EL (cell line): ENCODE measurements at places on chromosomes 16 and 17.

DNA sequence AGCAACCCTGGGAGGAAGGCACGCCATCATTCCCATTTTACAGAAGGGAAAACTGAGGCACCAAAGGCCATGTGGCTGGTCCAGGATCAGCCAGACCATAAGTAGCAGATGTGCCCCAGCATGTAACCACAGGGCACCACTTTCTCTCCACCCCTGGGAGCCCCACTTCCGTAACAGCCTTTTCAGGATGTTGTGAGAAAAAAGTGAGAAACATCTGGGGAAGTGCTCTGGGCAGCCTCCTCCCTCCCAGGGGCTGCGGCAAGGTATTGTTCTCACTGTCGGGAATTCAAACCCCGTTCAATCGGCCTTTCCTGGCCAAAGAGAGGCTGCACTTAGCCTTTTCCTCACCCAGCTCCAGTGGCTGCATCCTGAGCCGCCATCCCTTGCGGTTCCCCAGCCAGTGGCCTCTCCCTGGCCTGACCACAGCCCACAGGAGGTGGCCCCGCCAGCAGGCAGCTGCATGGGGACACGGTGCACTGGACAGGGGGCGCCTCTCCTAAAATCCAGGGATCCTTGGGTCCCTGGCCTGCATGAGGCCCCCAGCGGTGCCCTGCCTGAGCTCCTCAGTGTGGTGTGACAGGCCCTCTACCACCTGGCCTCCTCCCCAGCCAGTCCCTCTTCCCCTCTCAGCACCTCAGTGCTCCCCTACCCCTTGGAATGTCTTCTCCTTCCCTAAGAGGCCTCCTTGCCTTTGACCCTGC is 5.7 kb upstream of the CDH5 start:
- DNase-seq, result no peak

DNA sequence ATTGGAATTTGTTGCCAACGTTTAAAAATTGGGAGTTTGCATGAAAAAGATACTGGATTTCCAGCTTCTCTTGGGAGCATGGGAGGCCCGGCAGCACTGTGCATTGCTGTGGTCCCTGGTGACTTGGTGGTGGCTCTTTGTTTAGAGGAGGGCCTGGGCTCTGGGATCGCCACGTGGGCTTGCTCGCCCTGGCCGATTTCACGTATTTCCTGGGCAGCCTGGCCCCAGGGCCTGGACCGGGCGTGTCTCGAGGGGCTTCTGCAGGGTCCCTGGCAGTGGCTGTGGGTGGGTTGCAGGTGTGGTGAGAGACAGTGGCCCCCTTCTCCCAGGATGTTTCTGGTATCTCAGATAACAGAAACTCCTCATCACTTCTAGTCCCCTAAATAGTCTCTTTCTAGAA is 67.9 kb downstream of the ATP2C2 start:
- DNase-seq, result no peak

DNA sequence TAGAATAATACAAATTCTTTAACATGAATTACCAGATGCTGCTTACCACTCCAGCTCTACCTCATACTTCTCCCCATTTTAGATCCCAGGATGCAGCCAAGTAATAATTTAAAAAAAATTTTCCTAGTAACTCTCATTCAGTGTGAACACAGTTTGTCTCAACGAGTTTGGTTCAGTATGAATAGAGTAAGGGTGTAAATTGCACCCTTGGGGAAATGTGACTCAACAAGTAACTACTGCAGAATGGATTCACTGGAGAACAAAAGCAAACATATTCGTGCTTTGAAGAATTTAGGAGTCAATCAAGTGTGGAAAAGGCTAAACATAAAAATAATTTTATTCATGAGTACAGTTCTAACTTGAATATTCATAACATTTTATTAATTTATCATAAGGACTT is 23.0 kb downstream of the KCNJ16 start:
- no peak for DNase-seq

DNA sequence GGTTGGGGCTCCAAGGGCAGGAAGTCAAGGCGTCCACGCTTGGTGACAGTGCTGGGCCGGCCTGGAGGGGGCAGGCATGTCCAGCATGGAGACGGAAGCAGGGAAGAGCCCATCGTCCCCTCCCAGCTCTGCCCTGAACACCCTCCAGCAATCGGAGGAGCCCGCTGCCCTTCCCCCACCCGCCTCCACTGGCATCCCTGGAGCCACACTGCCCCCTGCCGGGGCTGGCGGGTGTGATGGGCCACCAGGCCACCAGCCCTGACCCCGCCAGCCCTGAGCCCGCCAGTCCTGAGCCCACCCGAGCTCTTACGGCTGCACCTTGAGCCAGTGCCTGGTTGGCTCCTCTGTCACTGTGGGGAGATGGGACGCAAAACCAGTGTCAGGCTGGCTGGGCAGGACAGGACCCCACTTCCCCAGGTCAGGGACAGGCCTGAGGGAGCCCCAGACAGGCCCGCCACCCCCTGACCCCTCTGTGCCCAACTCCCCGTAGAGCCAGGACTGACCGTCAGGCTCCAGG is 4.1 kb upstream of the CDH15 start:
- DNase-seq, result peak; percentile 78

DNA sequence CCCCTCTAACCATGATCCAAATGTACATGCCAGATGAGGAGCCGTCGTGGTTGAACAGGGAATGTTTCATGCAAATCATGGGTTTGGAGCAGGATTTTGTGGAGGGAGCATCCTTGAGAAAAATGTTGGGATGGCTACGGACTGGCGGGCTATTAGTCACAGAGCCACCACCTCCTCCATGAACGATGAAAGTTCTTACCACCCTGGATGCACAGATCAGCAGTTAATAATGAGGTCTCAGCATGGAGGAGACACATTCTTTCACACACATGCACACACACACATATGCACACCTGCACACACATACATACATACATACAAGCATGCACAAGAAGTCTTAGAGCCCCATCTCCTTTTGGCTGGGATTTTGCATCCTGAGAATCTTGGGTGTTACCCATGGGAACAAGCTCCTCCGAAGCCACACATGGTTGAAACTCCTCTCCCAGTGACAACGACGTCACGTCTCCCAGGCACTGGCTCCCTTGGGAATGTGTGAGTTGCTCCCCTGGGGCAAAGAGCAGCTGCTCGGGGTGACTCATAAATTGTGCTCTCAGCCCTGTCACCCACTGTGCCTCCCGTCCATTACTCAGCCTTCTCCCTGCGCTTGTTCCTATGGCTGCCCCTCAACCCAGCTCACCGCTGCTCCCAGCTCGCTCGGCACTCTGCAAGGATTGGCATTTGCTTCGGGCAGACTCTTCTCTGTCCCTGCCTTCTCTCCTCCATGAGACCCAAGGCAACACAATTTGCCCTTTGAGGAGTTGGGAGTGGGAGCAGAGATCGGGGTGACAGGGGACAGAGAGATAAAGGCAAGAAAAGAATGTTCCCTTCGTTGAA is 344.6 kb downstream of the SOX9 start:
- peak; percentile 99 for DNase-seq

DNA sequence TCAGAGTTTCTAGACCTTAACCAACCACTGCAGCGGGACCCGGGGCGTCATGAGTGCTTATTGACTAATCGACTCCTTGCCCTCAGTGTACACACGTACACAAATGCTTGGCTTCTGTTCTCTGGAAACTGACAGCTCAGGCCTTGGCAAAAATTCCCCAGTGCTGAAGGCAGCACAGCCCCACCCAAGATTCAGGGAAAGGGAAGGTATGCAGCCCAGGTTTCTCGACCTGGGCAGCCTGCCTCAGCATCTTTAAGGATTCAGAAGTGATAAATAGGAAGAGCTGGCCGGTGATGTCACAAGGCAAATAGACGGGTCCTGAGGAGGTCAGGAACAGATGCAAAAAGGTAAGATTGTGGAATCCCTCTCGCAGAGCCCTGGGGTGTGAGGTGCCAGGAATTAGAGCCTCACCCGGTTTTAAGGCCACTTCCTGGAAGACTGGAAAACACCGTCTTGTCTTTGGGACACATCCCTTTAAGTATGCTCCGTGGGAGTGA is 9.0 kb upstream of the CDH3 start:
- DNase-seq, result peak; percentile 5

DNA sequence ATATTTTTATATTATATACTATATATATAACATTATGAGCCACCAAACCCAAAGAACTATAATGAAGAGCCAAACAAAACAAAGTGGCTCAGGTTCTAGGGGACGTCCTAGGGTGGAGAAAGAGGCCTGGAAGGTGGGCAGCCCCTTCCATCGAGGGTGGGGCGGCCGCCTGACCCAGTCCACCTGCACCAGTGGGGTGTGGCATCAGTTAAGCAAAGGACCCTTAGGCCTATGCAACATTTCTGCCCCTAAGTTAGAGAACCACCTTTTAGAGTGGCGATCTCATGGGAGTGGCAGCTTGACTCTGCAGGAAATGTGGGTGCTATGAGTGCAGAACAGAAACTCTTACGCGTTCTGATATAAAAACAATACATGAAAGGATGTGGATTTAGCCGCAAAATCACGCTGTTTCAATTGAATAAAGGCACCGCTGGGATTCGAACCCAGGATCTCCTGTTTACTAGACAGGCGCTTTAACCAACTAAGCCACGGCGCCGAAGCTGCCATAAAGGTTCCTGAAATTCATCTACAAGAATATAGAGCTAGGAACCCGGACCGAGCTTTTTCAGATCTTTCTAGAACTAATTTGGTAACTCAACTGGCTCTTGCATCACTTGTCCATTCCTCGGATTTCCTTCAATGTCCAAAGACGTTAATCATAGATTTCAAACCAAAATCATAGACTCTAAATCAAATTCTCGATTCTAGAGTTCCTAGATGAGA is 15.6 kb upstream of the AURKB start:
- DNase-seq, result peak; percentile 89

- DNase-seq, result no peak
Measured at GRCh38 chr16:27691721-27692120, 141.8 kb downstream of the KATNIP start.

DNA sequence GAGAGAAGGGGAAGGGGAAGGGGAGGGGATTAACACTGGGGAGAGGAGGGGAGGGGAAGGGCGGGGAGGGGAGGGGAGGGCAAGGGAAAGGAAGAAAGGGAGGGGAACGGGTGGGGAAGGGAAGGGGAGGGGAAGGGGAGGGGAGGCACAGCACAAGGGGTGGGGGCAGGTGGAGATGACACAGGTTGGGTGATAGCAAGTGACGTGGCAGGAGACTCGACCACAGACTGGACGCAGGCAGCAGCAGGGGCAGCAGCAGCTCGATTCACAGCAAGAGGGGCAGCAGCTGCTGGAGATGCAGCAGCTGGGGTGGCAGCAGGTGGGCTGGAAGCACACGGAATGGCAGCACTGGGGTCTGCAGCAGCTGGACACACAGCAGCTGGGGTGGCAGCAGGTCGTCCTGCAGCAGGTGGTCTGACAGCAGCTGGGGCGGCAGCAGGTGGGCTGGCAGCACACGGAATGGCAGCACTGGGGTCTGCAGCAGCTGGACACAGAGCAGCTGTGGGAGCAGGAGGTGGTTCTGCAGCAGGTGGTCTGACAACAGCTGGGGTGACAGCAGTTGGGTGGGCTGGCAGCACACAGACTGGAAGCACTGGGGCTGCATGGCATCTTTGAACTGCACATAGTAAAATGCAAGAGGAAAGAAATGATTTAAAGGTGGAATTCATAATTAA is at the start of gene KRTAP4-16:
KRTAP4-16 (minus strand) TSS at position 624 of the 674 bp plus-strand sequence; CDS start at position 624, 0 bp downstream.
- DNase-seq, result no peak

- DNase-seq, result no peak
Measured at GRCh38 chr17:42632949-42633444, 23.5 kb downstream of the TUBG1 start.

- peak; percentile 99 for DNase-seq
Measured at GRCh38 chr16:85350973-85351372, 238.7 kb upstream of the CIBAR2 start.

DNA sequence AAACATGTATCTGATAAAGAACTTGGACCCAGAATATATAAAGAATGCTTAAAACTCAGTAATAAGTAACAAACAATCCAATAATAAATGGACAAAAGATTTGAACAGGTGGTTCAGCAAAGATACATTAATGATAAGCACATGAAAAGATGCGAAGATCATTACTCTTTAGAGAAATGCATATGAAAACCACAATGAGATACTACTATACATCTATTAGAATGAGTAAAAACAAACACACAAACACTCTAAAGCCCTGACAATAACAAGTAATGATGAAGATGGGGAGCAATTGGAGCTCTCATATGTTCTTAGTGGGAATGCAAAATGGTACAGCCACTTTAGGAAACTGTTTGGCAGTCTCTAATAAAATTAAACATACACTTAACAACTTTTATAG is 29.1 kb downstream of the OSBPL7 start:
- no peak for DNase-seq

GRCh38 chr17:5819921-5820685 is 235.8 kb upstream of the NLRP1 start:
- DNase-seq, result no peak

GRCh38 chr16:54040975-54041374 is 245.6 kb downstream of the IRX3 start:
- DNase-seq, result no peak
